ENCODE measurements at places on chromosomes 2 and 18.

- no peak for DNase-seq
Measured at GRCh38 chr2:205957452-205958154, 128.4 kb downstream of the INO80D start.

GRCh38 chr2:202639231-202639630 is 4.5 kb downstream of the FAM117B start:
- no peak for DNase-seq

GRCh38 chr2:120856421-120856862 is 120.8 kb downstream of the GLI2 start:
- no peak for DNase-seq

- DNase-seq: no peak
Measured at GRCh38 chr2:39735648-39736047, 43.4 kb downstream of the THUMPD2 start.

DNA sequence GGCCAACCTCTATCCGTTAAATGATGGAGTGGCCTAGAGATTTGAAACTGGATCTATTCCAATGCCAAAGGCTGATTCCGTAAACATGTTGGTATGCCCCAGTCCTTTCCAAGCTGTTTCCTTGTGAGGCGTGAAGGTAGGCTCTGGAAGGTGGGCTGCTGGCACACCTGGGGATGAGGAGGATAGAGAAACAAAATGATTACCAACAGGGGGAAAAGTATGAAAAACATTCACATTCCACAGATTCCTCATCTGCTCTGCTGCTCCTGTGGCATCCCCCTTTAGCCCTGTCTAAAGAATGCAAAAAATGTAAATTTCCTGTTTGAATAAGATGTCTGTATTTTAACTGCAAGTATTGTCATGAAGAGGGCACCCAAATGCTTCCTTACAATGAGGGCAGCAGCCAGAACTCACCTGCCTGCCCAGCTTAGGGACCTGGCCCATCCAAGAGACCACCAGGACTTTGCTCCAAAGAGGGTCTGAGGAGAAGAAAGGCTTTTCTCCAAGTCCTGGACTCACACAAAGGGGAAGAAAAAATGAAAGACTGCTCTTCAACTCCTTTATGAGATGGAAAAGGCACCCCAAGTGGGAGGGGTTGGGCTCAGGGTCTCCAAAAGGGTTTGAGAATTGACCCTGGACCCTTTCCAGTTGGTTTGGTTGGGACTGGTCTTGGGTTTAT is 132.3 kb upstream of the PELI1 start:
- no peak for DNase-seq

DNA sequence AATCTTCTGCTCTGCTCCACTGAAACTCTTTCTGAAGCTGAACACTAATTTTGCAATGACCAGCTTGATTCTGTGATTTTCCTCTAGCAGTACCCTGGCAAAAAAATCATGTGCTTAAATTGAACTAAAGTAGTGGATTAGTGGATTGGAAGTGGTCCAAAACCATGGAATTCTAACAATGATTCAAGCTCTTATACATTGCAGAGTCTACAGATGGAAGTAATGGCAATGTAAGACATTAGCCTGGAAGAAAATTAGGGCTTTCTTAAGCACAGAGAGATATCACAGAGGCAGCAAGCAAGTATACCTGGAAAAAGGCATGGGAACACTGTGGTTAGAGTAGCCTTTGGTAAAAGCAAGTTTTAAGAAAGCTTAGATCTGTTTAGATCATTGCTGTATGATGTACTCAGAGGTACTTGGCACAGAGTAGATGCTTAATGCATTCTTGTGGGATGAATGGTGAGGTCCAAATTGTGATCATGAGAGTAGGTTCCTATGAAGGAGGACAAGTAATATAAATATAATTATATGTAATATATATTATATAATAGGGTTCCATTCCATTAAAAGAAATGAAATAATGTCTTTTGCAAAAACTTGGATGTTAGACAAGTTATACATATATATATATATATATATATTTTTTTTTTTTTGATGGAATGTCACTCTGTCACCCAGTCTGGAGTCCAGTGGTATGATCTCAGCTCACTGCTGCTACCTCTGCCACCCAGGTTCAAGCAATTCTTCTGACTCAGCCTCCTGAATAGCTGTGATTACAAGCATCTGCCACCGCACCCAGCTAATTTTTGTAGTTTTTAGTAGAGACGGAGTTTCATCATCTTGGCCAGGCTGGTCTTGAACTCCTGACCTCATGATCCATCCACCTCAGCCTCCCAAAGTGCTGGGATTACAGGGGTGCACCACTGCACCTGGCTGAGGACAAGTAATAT is 172.2 kb upstream of the SCN7A start:
- DNase-seq: no peak

- no peak for DNase-seq
Measured at GRCh38 chr18:56647071-56647470, 4.1 kb upstream of the WDR7 start.

- no peak for DNase-seq
Measured at GRCh38 chr2:86065512-86065911, 40.2 kb downstream of the POLR1A start.

GRCh38 chr2:58635801-58636375 is 394.8 kb upstream of the FANCL start:
- DNase-seq: no peak

DNA sequence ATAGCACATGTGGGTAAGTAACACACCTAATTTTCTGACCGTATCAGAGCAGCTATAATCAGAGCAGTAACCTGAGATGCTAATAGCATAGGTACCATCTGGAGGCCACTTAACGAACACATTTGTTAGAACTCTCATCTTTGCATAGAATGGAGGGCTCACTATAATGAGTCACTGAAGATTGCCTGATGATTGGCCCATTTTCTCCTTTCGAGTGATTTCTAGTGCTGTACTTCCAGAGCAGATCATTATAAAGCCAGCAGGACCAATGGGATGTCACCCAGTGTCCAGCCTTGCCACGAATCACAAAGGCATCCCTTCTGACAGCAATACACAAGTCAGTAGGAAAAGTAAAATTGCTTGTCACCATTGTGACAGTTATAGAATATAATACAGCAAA is 81.7 kb upstream of the REV1 start:
- DNase-seq: no peak

Data from suprapubic skin (tissue), 4 donors.